ENCODE measurements at places on chromosomes 16 and 17. TPM values are rescaled to one million over a fixed set of nuclear protein-coding genes. Genes with fewer than 3 reads are reported as not detected.

- H3K4me3 ChIP-seq = no peak overlapping the region
- no peaks in the 10 kb centered on the region for H3K27me3 ChIP-seq
- H3K4me1 ChIP-seq = no peaks in the 10 kb centered on the region
- DNase-seq = no peak
- H3K36me3 ChIP-seq = no peaks in the 10 kb centered on the region
Measured at GRCh38 chr17:17668775-17669579, 12.3 kb upstream of the RAI1 start.

TBC1D3G gene
- total RNA-seq = not detected

- no peaks in the 10 kb centered on the region for H3K36me3 ChIP-seq
- no peak overlapping the region for H3K4me3 ChIP-seq
- H3K4me1 ChIP-seq = no peaks in the 10 kb centered on the region
- no peak overlapping the region for H3K27ac ChIP-seq
- DNase-seq = no peak
Measured at GRCh38 chr17:76987486-76988093, 119.4 kb downstream of the MGAT5B start.

- H3K27me3 ChIP-seq = no peaks in the 10 kb centered on the region
- DNase-seq = peak; percentile 78
- no peak overlapping the region for H3K4me3 ChIP-seq
- H3K4me1 ChIP-seq = peaks cover 12% of the 10 kb centered on the region
- no peaks in the 10 kb centered on the region for H3K36me3 ChIP-seq
Measured at GRCh38 chr16:82761236-82761635, 134.5 kb downstream of the CDH13 start.

GRCh38 chr17:19719355-19720209 is 3.2 kb upstream of the SLC47A2 start:
- H3K27ac ChIP-seq = no peak overlapping the region
- peak; percentile 51 for DNase-seq
- H3K4me3 ChIP-seq = no peak overlapping the region
- H3K36me3 ChIP-seq = no peaks in the 10 kb centered on the region
- H3K27me3 ChIP-seq = no peaks in the 10 kb centered on the region
- peaks cover 5% of the 10 kb centered on the region for H3K4me1 ChIP-seq
